ENCODE measurements at places on chromosomes 3 and 15. TPM values are rescaled to one million over a fixed set of nuclear protein-coding genes. Genes with fewer than 3 reads are reported as not detected.

DNA sequence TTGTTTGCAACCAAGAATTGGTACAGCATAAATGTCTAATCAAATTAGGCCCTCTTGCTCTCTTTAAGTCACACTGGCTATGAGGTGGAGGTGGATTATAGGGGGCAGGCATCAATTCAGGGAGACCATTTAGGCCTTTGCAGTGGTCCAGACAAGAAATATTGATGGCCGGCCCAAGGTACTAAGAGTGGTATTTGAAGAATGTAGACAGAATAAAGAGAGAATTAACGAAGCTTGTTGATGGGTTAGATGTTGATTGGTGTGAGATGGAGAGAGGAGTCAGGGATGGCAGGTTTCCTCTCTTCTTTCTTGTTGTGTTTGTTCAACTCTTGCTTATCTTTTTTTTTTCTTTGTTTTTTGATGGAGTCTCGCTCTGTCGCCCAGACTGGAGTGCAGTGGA is 48.5 kb downstream of the PIK3CA start:
- no peak for DNase-seq

- DNase-seq = no peak
These were observed 364.9 kb upstream of the RBMS3 start for GRCh38 chr3:28915741-28916500.

DNA sequence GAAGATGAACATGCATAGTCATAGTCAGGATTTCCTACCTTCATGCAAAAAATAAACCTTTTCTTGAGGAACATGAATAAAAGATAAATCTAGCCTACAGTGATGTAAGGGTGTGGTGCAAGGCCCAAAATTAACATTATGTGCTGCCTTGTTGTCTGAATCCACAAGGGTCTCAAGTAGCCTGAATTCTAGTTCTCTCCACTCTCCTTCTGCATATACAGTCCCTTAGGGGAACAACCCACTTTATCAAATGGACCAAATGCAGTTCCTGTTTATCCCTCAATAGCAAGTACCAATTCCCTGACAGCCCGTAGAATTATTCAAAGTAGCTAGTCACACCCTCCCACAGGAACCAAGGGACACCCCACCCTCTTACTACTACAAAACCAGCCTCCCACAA is 284.0 kb downstream of the ZIC4 start:
- DNase-seq = no peak

Gene CYP8B1
- total RNA-seq = not detected

Gene HEMK1
- 15.5 TPM for total RNA-seq

Data from mesenteric fat pad (tissue), 1 donor.